ENCODE measurements at places on chromosomes 5 and 9.
A peak's percentile ranks its signal among the peaks of the same experiment; 100 is the strongest.

GRCh38 chr9:38680837-38681445 lies 39.0 kb downstream of the FAM240B start:
- DNase-seq: no peak

DNA sequence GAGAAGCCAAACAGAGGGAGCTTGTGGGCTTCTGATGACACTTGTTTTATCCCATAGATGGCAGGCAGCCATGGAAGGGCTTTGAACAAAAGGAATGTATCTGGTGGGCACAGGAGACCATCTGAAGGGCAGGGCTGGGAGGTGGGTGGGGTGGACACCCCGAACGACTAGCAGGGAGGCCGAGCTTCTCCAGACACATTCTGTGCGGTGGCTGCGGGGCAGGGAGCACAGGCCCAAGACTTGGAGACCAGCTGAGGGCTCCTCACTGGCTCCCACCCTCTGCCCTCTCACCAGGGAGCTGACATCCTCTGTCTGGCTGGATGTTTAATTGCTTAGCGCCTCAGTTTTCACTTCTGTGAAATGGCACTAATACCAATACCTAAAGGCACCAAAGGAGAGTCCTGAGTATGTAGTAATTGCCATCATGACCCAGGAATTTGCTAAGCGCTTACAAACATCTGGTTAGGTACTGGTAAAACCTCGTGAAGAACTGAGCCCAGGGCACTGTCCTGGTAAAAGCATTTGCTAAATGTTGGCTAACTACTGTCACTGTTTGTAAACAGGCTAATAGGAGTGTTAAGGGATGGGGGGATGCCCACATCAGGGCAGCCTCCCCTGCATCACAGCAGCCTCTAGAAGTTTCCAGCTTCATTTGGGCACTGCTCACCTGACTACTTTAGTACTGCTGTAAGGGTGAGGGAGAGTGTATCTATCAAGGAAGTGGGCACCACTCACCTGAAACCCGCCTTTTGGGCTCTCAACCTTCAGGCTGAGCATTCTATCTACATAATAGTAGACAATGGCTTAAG lies 2.1 kb upstream of the PHF2 start:
- no peak for DNase-seq

DNA sequence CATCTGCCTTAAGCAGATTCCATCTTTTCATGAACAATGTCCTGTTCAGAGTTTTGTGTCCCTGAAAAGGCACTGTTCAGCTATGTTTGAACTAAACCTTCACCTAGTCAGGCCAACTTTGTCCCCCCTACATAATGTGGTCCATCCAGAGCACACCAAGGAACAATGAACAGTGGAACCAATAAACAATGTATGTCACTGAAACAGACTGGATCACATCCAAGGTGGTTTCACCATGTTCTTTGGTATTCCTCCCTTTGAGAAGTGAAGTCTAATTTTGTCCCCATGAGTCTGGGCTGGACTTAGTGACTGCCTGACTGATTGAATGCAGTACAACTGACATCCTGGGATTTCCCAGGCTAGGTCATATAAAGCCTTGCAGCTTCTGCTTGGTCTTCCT lies 174.5 kb downstream of the SLC24A2 start:
- DNase-seq: no peak

GRCh38 chr9:114805670-114806525 lies at the start of gene TNFSF15:
Gene TNFSF15 (minus strand): TSS chr9:114806039. CDS start chr9:114806012, 27 bp downstream.
- DNase-seq: peak; percentile 25

DNA sequence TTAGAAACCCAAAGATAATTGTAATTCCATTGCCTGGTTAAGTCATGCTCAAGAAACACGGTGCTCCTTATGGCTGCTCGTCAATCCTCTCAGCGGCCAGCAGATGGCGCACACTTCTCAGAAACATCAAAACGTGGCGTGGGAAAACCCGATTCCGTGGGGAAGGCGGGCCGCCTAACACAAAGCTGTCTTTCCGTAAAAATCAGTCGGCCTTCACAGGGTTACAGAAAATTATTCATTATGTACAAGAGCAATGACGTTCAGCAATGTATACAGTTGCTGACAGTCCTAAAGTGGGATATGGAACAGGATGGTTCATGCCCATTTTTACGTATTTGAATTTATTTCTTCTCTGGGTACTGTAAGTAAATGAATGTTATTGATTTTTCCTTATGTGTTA lies 83.5 kb downstream of the PDE4D start:
- peak; percentile 62 for DNase-seq

GRCh38 chr5:142132916-142133315 lies 24.3 kb downstream of the NDFIP1 start:
- DNase-seq: no peak

DNA sequence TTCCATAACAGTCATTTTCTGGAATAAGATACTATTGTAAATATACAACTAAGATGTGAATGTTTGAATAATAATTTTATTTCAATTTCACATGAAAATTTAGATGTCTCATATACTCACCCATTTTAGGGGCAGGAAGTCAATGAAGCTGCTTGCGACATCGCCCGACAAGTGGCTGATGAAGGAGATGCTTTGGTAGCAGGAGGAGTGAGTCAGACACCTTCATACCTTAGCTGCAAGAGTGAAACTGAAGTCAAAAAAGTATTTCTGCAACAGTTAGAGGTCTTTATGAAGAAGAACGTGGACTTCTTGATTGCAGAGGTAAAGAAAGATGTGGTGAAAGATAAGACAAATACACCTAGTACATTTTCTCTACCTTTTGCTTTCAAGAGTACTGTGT lies 8.6 kb downstream of the BHMT start:
- DNase-seq: no peak

DNA sequence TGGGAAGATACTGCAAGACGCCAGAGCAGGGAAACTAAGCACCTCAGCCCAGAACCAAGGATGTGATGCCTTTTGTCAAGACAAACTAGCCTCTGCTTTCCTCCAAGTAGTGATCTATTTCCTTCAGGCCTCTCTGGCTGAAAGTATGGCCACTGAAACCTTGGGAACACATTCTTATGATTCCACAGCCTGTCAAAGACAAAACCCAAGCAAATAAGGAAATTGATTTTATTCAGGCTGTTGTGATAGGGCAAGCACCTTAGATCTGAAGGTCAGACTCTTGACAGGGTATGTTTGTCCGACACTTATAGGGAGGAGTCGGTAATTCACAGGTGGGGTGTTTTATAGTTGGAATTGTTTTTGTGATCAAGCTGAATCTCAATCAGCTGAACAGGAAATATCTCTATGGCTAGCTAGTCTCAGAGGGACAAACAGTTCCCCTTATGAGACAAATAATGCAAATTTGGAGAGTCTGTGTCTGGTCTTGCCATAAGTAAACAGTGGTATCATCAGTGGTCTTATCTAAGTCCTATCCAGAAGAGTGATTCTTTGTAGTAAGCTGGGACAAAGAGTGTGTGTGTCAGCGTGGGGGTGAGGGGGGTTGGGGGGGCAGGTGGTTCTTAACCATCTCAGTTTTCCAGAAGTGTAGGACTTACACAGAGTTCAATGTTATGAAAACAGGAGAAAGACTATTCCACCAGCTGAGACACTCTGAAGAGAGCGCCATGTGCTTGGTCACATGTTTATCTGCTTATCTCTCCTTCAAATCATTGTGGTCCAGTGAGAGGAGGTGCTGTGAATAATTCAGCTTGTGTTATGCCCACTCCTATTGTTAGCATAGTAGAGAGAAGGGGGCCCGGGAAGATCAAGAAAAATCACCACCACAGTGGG lies 6.7 kb upstream of the ZCCHC10 start:
- DNase-seq: peak; percentile 15

DNA sequence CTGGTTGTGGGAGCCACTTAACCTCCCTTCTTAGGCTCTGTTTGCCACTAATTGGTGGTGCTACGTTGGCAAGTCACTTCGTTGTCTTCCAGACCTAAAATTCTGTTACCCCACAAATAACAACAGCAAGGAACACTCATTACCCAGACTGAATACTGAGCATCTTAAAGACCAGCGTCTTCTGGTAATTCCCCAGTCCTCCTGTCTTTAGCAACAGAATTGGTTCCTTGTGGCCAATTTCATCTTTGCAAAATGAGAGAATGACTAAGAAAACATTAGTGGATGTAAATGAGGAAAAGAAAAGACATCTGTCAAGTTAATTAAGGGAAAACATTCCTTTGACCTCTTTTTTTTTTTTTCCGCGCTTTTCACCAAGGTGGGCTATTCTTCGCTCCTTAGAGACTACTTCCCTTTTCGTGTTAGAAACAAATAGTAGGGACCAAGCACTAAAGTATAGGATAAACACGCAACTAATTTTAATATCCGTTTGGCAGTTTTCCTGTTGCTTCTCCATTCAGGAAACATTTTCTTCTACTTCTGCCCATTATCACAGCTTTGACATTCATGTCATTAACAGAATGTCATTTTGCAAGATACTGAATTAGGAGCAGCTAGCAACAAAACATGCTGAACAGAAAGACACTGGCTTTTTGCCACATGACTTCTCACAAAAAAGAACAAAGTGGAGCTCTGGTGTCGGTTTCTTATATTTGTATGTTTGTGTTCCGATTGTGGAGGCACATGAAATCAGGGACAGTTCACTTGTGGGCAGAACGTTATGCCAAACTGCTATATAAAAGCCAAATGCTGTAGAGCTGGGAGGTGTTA lies 154.2 kb downstream of the CD180 start:
- no peak for DNase-seq

- DNase-seq: no peak
These were observed 50.7 kb upstream of the NKD2 start for GRCh38 chr5:957748-958485.

- no peak for DNase-seq
These were observed 150.4 kb downstream of the C5orf15 start for GRCh38 chr5:133818031-133818431.

DNA sequence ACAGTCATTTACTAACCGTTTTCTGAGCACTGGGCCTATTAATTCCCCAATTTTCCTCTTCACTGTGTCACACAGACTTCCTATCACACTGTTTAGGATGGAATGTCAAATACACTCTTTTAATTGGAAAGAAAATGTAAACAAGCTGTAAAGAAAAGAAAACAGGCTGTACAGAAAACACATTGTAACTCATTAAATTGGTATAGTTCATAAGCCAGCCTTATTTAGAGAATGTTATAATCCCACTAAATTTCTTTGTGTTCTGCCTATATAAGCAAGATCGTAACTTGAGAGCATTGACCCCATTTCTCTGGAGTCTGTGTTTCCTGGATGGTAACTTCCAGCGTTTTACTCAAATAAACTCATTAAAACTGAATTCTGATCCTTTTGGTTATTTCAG lies 46.5 kb downstream of the TARS1 start:
- no peak for DNase-seq

GRCh38 chr9:26665666-26666065 lies 226.9 kb downstream of the CAAP1 start:
- DNase-seq: no peak

GRCh38 chr5:90134381-90134780 lies 275.2 kb downstream of the CETN3 start:
- no peak for DNase-seq

DNA sequence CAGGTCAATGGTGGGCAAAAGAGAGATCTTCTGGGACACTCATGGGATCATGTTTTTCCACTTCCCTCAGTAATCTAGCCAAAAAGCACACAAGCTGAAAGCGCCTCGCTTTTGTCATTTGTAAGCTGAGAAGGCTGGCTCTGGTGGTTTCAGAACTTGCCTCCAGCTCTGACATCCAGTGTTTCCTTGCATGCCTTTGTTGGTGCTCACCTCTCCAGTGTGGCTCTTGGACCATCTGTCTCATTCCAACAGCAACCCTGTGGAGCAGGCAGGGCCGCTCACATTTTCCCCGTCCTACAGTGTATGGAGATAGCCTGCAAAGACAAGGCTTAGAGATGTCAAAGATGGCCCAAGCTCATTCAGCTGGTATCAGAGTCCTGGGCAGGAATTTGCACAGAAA lies 160.8 kb upstream of the KLF4 start:
- no peak for DNase-seq

DNA sequence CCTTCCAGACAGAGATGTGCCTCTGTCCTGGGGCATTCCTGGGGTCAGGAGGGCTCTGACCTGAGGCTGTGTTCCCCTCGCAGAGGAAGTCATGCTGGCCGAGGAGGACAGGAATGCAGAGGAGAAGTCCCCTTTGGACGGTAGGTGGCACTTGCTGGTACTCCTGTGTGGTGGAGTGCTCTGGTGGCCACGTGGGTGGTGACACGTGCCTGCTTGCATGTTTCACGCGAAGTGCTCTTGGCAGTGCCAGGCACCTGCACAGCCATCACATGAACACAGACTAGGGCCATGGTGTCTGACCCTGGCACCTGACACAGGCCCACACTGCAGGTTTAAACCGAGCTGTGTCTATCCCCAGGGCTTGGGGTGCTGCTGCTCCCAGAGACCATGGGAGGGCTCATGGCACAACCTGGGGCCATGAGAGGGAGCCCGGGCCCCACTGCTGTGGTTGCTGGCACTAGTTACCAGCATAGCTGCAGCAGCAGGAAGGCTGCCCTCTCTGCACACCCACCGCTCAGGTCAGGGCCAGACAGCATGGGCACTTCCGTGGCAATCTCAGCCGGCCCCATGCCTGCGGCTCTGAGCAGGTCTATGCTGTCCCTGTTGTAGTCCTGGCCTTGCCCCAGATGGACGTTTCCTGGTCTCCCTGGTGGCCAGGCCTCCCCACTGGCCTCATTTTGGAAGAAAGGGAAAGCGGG lies 79.3 kb downstream of the CACNA1B start:
- DNase-seq: no peak

DNA sequence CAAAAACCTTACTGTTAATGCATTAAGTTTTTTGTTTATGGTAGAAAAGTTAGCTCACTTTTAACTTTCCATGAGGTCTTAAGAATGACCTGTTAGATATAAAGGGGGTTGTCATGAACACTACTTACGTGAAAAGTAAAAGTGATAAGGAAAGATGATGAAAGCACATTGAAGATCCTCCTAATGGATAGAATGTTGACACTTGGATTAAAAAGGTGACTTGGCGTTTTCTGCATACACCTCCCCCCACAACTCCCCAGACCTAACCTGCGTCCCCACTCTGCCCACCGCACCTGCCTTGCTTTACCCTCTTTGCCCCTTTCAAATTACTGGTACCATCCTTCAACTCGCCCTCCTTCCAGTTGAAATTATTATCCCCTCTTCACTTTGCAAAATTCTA lies 32.0 kb downstream of the TJP2 start:
- no peak for DNase-seq

DNA sequence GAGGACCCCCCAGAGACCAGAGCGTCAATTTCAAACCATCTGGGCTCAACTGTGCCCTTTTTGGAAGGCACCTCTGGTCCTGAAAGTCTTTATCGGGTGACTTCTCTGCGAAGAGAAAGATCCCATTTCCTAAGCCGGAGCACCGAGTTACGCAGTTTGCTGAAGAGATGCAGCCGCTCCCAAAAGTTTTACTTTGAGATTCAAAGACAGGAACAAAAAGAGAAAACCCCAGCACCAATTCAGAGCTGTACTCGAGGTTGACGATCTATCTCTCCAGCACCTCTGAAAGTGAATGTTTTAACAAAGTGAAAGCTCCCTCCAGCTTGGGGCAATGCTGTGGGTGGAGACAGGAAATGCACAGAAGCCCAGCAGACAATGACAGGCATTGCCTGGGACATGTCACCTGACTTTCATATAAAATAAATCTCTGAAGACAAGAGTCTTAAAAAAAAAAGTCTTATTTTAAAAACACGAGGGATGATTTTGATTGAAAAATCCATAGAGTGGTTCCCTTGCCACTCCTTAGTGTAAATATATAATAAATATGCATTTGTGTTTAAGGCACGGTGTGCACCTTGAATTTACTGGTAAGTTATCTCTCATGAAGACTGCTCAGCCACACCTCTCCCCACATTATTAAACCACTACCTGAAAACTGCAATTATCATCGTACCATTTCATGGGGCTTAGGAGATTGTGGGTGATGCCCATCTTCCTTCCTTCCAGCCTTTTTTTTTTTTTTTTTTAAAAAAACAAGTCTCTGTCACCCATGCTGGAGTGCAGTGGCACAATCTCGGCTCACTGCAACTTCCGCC lies 79.9 kb downstream of the FNBP1 start:
- DNase-seq: peak; percentile 90

- no peak for DNase-seq
These were observed 127.0 kb downstream of the SAXO1 start for GRCh38 chr9:18905883-18906629.
